Activated CD4-positive, alpha-beta T cell treated with anti-CD3 and anti-CD28 coated beads, Interleukin-10, Interleukin-2, amounts not matched to agents 100 ng/mL and 50 ng/mL, durations not matched to agents 16 hours and 8 hours (primary cell): ENCODE measurements at places on chromosomes 11 and 22.

DNA sequence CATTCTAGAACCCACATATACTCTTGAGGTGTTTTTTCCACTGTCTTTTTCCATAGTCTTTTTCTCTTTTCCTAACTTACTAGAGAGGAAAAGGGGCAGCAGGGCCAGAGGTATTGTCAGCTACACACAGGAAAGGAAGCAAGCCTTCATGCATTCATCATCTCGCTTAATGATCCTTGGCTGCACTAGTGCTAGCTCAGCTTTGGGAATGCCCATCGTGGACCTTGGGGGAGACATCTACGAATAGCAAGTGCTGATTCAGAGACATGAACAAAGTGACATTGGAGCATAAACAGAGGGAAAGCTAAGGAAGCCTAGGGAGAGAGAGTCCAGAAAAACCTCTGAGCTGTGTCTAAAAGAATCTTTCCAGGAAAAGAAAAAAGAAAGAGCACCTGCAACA, 466.3 kb upstream of the ARHGAP42 start:
- DNase-seq, result no peak

DNA sequence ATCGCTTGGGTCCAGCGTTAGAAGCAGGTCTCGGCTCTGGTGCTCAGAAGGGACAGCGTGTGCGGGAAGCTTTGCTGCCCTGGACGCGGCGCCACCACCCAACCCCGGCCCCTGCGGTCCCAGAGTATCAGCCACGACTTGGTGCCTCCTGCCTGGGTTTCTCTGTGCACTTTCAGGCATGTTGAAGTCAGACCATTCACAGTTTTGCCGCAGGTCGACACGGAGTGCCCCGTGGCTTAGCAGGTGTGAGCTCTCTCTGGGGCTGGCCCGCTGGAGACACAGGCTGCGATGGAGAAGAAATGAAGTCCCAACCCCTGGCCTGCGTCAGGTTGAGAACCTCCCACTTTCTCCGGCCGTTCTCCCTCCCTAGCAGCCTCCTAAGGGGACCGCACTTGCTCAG, 494.5 kb downstream of the BRD1 start:
- no peak for DNase-seq

GRCh38 chr22:36787204-36787988, 11.5 kb upstream of the IFT27 start:
- no peak for DNase-seq

GRCh38 chr11:123580557-123581275, 73.7 kb downstream of the SCN3B start:
- DNase-seq, result peak; percentile 72

DNA sequence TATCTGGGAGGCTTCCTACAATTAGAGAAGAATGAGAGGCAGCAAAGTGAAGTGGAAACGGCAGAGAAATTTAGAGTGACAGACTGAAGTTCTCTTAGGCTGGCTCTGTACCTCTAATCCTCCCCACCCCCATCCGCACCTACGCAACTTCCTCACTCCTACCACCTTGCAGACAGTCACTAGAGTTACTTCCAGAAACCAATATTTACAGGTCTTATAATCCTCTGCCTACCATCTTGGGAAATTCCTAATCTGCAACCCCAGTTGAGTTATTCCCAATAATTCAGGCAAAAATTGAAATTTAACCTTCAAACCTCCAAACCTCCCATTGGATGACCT, 71.7 kb downstream of the PAK1 start:
- no peak for DNase-seq

- DNase-seq, result no peak
These were observed 575.4 kb upstream of the LRRC4C start for GRCh38 chr11:42034826-42035225.

DNA sequence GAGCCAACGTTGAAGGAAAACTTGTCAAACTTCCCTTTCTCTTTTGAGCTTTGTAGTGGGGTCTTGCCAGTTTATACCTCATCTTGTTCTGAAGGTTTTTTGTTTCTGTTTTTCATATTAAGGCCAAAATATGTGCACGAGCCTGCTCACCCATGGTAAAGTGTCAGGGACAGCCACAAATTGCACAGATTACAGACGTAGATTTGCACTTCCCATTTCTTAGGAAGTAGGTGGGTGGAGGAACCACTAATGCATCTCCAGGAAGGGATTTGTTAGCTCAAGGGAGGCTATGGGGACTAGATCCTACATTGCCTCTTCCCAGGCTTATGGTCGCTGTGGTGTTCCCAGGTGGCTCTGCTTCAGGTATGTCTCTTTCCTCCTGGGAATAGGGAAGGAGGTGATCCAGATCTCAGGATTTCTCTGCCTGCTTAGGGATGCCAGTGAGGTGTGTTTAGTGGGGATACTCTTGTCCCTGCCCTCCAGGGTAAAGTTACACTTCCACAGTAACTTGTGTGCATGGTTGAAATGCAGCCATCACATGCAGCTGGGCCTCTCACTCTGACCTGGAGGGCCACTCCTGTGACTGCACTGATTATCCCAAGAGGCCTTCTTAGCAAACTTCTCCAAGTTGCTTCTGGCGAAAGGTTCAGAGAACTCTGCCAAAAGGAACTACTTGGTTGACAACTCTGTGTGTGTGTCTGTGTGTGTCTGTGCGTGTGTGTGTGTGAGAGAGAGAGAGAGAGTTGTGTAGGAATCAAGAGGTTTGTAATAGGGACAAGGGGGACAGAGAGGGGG, 9.8 kb downstream of the PPFIBP2 start:
- no peak for DNase-seq

GRCh38 chr11:69297787-69298266, 3.9 kb downstream of the MYEOV start:
- DNase-seq, result peak; percentile 37

- no peak for DNase-seq
These were observed 24.9 kb downstream of the ASCC2 start for GRCh38 chr22:29813126-29813525.

- DNase-seq, result no peak
These were observed 45.8 kb downstream of the OSBPL5 start for GRCh38 chr11:3119141-3119821.

DNA sequence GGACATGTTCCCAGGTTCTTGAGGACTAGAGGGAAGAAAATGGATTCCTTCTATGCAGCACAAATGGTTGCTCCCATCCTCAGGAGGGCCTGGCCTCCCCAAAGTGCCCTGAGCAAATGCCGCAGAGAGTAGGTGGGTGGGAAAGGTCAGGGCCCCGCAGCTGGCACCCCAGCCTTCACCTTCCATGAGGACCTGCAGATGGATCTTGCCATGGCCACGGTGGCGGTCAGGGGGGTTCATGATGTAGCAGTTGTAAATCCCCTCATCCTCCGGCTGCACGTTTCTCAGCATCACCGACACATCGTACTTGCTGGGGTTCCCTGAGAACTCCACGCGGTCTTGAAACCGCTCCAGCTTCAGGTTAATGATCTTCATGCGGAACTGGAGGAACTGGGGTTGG, 8.5 kb downstream of the SCN2B start:
- DNase-seq, result no peak

DNA sequence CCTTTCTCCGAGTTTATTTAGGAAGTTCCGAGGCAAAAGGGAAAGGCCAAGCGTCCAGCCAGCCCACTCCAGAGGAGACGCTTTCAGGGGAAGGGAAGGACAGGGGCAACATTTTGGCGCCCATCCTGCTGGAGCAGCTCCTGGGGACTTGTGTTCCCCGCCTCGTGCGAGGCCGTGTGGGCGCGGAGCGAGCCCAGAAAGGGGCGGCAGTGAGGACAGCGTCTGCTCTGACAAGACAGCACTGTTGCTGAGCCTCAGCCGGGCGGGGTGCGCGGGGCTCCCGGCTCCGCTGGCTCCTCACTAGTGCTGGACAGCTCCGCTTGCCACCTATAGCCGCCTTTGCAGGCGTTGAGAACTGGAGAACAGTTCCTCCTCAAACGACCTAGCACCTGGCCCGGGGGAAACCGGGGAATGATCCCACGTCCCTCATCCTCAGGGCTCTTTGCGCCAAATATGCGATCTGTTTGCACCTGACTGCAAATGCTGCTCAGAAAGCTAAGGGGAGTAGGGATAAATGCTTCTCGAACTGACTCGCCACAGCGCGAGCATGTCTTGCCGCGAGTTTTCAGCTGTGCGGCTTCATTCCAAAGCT, 722 bp upstream of the GUCY1A2 start:
- DNase-seq, result no peak

DNA sequence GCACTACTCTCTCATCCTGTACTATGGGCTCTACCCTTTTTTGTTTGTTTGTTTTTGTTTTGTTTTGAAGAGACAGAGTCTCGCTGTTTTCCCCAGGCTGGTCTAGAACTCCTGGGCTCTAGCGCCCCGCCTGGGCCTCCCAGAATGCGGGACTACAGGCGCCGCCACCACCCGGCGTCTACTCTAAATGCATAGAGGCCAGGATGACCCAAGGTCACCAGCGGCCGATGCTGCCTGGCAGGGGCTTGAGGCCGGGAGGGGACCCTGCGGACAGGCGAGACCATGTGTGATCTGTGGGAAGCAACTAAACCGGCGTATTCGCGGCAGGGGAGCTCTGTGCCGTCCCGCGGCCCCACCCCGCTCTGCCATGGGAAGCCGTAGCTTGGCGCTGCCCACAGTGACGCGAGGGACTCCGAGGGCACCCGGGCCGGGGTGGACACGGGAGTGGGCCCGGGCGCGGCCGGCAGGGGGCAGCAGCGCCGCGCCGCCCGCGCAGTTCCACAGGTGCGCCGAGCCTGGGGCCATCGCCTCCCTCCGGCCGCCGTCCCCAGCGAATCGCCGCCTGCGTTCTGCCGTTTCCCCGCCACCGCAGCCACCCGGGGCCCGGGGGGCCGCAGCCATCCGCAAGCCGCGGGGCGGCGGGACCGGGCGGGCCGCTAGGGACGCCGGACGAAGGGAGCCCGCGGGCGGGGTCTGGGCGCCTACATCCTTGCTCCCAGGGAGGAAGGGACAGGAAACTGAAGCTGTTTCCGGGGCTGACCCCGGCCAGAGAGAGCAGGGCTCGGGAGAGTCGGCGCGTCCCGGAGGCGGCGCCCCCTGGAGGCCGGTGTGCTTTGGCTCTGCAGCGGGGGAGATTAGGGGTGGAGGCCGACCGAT, 12.3 kb upstream of the HDHD5 start:
- peak; percentile 92 for DNase-seq

DNA sequence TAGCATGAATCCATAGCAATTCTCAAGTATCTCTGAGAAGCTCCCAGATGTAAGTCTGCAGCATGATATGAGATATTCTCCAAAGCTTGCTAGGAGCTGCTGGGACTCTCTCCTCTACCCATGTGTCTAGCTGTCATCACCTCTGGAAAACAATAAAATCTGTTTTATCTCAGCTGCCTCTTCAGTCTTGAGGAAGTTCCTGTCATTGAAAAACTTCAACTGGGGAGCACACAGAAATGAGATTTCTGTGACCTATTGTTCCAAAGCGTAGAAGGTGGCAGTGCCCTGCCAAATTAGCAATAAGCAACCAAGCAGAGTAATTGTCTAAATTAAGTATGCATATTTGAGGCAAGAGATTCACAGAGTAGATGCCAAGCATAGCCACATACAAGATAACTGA, 1380.6 kb upstream of the RAG2 start:
- DNase-seq, result no peak

- no peak for DNase-seq
These were observed 20.5 kb upstream of the SORL1-AS1 start for GRCh38 chr11:121473064-121473777.

- no peak for DNase-seq
These were observed 13.8 kb downstream of the PAMR1 start for GRCh38 chr11:35511666-35512065.

- no peak for DNase-seq
These were observed 21.6 kb downstream of the DBX1 start for GRCh38 chr11:20138707-20139106.

GRCh38 chr11:76795290-76795935, 12.3 kb downstream of the TSKU start:
- DNase-seq, result no peak

DNA sequence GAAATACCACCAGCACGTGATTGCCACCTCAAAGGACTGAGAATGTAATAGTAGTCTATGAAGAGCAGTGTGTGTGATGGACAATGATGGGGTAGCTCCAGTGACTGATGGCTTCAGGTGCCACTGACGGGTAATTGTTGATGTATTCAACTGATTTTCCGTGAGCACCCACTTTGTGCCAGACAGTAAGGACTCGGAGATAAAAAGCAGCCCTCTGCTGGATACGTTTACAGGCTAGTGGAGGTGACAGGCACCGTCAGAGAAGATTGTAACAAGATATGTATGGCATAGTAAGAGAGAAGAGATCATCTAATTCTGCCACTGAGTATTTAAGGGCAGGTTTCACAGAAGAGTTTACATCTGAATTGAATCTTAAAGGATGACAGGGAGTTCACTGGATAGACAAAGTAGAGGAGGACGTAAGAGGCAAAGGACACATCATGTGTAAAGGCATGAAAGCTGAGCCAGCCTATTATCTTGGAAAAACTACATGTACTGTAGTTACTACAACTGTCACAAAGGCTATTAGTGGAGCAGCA, 1.1 kb upstream of the ENTHD1 start:
- DNase-seq, result no peak
